ENCODE measurements at places on chromosomes 4 and X. TPM values are rescaled to one million over a fixed set of nuclear protein-coding genes. Genes with fewer than 3 reads are reported as not detected.

The TMEM47 gene
- total RNA-seq = 34.6 TPM

The DMP1 gene
- not detected for total RNA-seq

The MAGEA11 gene
- total RNA-seq = not detected

The MAGEC3 gene
- 1.7 TPM for total RNA-seq

The GABRE gene
- total RNA-seq = 6.7 TPM

The HS3ST1 gene
- total RNA-seq = 2.3 TPM

The MAGEA4 gene
- total RNA-seq = not detected

The HMX1 gene
- total RNA-seq = 0.59 TPM

The HSD17B10 gene
- total RNA-seq = 33.2 TPM

The GPC3 gene
- 3.6 TPM for total RNA-seq

The MAGEB17 gene
- 0.32 TPM for total RNA-seq

The NOX1 gene
- not detected for total RNA-seq

The EVC2 gene
- 1.2 TPM for total RNA-seq

The CD38 gene
- total RNA-seq = 4.1 TPM

The CSAG1 gene
- not detected for total RNA-seq

The MAGEA2B gene
- total RNA-seq = not detected

The LEF1 gene
- 10.5 TPM for total RNA-seq

The VCX gene
- not detected for total RNA-seq

The ELF4 gene
- 1.2 TPM for total RNA-seq

The ADRA2C gene
- total RNA-seq = 7.1 TPM

The PABPC4L gene
- 0.11 TPM for total RNA-seq

The SATL1 gene
- total RNA-seq = 2.9 TPM

The AKAP4 gene
- total RNA-seq = not detected

The PPP4R3C gene
- not detected for total RNA-seq

The ADH4 gene
- total RNA-seq = not detected

The FGD1 gene
- total RNA-seq = 12.6 TPM

The ASB9 gene
- not detected for total RNA-seq

The CTAG1B gene
- total RNA-seq = not detected

The OR13H1 gene
- total RNA-seq = not detected

Measured in dorsolateral prefrontal cortex (tissue), 122 donors.